ENCODE measurements at places on chromosomes 7 and 10.
A peak's percentile ranks its signal among the peaks of the same experiment; 100 is the strongest.

DNA sequence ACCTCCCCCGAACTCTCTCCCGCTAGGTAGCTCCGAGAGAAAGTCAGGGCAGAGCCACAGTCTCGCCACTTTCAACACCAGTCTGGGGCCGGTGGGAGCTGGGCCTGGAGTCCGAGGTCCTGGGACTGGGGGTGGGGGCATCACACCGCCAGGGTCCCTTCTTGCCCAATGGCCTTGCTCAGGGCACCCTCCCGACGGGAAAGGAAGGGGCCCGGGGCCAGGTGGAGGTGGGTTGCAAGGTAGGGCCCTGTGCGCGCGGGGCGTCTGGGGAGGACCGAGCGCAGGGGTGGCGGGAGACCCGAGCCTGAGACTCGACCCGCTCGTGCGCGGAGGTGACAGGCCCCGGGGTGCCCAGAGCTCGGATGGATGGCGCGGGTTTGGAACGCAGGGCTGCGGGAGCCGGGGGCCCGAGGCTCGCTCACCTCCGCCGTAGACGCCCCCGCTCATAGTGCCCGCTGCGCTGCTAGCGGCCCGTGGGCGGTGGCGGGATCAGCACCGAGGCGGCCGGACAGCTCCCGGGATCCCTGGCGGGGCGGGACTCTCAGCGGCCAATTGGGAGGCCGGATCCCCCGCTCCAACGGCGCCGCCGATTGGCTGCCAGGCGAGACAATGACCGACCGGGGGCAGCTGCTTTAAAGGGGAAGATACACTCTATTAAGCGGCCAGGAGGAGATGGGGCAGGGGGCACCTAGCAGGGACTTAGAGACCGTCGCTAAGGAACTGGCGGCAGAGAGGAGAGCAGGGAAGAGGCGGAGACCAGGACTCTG is at the start of gene ACTL6B:
Gene ACTL6B, minus strand, starts transcription at position 541 of the 767 bp plus-strand sequence. Its CDS starts 94 bp downstream, at position 447.
- DNase-seq, result peak; percentile 77

DNA sequence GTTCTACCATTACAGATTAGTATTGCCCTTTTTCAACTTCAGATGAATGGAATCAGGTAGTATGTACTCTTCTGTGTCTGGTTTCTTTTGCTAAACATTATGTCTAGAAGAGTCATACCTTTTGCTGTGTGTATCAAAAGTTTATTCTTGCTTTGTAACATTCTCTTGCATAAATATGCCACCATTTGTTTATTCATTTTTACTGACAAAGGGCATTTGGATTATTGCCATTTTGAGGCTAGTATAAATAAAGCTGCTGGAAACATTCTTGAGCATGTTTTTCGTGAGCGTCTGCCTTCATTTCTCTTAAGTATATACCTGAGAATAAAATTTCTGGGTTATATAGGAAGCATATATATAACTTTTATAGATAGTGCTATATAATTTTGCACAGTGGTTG is 121.7 kb upstream of the CSTF2T start:
- DNase-seq, result no peak

DNA sequence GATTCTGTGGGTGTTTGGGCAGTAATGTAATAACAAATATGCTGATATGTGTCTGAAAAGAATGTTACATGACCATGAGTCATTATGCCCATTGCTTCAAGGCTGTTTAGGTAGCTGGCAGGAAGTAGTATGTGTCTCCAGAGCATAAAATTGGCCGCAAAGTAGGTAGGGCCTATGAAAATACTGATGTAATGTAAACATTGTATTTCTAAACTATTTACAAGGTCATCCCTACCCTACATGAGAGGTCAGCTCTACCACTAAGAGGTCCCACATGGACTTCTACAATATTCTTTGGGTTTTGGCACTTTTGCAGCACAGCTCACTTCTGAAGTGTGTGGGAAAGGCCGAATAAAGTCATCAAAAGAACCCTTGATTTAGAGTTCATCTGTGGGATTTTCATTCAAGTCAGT is 301.9 kb downstream of the AHR start:
- DNase-seq, result peak; percentile 64

DNA sequence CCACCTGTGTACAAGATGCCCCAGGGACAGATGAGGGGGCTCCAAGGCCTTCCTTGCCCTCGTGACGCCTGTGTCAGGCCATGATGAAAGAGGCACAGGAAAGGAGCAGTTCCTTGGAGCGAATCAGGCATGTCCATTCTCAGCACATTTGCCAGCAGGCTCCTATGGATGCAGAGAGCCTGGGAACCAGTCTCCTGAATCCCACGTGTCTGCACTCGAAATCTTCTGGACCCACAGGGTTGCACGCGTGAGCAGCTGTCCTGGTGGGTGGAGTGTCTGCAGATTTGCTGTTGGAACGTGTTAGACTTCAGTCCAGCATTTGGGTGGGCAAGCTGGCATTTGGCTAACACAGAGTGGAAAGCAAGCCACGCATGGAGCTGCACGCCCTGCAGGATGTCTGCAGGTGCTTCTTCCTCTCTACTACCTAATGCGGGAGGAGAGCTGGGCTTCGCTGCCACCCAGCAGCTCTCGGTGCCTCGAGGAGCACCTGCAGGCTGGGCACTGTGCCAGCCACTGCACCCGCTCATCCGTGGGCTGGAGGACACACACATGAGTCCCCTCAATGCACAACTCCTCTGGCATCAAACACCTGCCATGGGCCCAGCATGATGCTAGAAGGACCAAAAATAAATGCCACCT is 140.7 kb downstream of the PAXIP1 start:
- no peak for DNase-seq

GRCh38 chr7:85449478-85449877 is 262.6 kb upstream of the SEMA3D start:
- no peak for DNase-seq

All from A673 (cell line).